Vagina (tissue), 2 donors: ENCODE measurements at places on chromosomes 16 and 17. TPM values are rescaled to one million over a fixed set of nuclear protein-coding genes. Genes with fewer than 3 reads are reported as not detected.

DNA sequence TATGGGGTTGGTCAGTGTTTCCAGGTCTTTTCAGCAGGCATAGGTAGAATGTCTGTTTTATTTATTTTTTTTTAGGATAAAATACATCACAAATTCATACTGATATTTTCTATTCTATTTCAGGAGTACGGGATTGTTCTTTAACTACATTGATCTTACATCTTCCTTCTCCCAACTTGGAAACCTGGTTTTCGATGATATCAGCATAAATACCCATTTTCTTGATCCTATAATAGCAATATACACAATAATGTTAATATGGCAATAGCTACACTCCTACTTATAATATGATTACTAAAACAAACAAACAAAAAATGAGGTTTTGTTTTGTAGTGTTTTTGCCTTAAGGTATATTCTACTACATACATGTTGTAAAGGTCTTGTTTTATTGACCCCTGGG, 962.4 kb upstream of the GOT2 start:
- no peak for DNase-seq

DNA sequence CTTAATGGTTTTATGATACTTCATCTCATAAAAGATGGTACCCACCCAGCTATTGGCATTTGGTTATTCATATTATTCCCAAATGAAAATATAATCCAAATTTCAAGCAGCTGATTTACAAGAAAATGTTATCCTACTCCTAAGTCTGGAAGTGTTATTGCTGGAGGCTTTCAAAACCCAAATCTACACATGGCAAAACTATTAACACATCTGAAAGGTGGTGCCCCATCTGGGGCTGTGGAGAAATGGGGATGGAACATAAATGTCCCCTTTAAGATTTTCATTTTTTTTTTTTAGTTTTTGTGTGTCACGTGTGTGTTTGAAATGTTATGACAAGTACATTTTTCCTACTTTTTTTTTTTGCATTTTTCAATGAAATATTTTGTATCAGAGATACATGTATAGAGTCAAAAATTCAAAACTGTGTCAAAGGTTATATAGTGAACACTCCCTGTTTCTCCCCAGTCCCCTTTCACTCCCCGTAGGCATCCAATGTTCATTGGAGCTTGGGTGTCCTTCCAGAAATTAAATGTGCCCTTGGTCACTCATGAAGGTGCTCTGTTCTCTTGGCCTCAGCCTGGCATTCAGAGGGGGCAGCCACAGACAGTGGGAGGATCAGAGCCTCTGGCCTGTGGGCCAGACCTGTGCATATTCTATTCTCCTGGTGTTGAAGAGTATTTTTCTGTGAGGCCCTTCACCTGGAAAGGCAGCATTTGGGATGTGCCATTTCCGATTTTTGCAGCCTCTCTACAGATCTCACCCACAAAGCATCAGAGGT, 79.1 kb downstream of the CLEC16A start:
- DNase-seq, result no peak

DNA sequence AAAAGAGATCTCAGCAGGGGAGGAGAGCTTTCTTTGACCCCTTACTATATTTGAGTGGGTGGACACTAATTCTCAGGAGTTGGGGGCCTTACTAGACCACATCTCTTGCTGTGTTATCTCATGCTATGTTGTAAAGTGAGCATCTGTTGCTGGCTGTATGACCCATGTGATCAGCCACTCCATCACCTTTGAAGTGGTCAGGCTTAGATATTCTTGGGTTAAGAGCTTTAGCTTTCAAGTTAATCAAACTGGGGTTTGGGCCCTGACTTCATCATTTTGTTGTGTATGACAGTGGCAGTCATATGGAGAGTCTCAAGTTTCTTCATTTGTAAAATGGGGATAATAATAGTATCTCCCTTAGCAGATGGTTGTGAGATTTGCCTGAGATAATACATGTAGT, 201.1 kb downstream of the FTO start:
- no peak for DNase-seq

GRCh38 chr17:57578608-57579225, 166.4 kb downstream of the CCDC182 start:
- DNase-seq, result no peak

GRCh38 chr17:35849469-35850348, 19.0 kb downstream of the HEATR9 start:
- no peak for DNase-seq

GRCh38 chr17:42720996-42721583, 23.8 kb downstream of the EZH1 start:
- DNase-seq, result no peak

GRCh38 chr16:89200124-89200849, at the start of gene SLC22A31:
SLC22A31 (minus strand) TSS chr16:89200537; CDS start chr16:89200501, 36 bp downstream.
- DNase-seq, result no peak

GRCh38 chr17:82583720-82584234, 64.2 kb downstream of the FOXK2 start:
- DNase-seq, result no peak

DNA sequence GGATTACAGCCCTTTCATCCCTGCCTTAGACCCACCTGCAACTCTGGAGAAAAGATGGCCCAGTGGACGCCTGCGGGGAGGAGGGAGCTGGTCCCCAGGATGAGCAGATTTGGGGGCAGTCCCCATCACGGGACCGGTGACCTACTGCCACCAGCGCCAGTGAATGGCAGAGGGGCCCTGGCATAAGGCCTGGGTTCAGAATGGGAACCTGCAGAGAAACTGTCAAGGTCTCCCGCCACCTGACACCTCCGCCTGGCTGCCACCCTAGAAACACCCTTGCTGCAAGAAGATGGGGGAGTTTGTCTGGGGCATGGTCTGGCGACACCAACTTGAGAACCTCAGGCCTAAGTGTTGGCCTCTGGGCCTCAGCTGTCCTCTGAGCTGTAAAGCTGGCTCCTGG, 335.7 kb downstream of the SEC14L1 start:
- DNase-seq, result no peak

DNA sequence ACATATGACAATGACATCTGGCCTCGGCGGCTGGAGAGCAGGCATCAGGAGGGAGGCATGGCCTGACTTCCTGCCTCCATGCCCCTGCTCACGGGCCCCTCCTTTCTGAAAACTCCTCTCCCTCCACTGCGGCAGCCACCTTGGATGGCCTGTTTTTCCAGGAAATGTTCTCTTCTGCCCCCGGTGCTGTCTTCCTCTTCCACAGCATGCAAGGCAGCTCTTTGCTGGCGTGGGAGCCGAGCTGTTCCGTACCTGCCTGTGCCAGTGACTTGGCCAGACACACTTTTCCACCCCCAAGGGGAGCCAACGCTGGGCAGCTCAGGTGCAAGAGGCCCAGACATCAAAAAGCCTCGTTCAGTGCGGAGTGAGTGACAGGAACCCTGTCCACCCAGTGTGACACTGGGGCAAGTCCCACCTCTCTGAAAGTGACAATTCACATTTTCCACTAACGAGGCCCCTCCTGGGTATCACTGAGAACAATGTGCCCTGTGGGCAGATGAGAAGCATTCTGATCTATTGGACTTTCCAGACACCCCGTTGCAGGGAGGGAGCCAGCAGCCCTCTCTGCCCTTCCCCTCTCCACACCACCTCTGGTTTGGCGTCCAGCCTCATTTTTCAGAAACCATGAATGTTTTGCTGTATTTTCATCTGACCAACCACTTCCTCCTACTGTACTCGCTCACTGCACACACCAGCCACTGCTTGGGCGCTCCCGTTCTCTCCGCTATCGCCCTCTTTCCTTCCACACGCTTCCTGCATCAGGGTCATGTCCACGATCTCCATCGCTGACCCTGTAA, 31.2 kb downstream of the NSMCE1 start:
- no peak for DNase-seq

DNA sequence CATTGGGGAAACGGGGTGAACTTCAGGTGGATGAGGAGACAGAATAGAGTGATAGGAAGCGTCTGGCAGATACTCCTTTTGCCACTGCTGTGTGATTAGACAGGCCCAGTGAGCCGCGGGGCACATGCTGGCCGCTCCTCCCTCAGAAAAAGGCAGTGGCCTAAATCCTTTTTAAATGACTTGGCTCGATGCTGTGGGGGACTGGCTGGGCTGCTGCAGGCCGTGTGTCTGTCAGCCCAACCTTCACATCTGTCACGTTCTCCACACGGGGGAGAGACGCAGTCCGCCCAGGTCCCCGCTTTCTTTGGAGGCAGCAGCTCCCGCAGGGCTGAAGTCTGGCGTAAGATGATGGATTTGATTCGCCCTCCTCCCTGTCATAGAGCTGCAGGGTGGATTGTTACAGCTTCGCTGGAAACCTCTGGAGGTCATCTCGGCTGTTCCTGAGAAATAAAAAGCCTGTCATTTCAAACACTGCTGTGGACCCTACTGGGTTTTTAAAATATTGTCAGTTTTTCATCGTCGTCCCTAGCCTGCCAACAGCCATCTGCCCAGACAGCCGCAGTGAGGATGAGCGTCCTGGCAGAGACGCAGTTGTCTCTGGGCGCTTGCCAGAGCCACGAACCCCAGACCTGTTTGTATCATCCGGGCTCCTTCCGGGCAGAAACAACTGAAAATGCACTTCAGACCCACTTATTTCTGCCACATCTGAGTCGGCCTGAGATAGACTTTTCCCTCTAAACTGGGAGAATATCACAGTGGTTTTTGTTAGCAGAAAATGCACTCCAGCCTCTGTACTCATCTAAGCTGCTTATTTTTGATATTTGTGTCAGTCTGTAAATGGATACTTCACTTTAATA, 7.0 kb upstream of the TMEM235 start:
- no peak for DNase-seq

DNA sequence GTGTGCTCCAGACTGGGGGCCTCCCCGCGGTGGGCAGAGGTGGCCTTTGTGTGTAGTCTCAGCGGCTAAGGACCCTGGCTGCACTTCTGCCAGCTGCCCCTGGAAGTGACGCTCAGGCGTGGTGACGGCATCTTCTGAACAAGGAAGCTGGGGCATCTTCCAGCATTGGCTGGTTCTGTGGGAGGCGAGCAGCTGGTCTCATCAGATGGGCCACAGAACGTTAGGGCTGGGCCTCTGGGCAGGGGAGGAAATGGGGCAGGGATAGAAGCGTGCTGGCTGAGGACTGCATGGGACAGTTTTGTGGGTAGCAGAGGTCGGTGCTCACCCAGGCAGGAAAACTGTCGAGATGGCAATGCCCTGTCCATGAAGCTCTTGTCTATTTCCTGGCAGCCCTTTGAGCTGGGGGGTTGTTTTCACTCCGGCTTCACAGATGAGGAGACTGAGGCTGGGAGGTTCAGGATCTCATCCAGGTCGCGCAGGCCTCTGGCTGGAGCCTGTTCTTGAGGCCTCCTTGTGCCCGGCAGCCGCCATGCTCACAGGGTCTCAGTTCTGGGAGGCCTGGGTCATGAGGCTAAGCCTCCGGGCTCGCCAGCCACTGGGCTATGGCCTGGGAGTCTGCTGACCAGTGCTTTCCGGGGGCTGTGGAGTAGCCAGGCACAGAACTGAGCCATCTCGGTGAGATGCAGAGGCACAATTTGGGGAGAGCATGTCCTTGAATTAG, 16.3 kb downstream of the IRF8 start:
- no peak for DNase-seq

DNA sequence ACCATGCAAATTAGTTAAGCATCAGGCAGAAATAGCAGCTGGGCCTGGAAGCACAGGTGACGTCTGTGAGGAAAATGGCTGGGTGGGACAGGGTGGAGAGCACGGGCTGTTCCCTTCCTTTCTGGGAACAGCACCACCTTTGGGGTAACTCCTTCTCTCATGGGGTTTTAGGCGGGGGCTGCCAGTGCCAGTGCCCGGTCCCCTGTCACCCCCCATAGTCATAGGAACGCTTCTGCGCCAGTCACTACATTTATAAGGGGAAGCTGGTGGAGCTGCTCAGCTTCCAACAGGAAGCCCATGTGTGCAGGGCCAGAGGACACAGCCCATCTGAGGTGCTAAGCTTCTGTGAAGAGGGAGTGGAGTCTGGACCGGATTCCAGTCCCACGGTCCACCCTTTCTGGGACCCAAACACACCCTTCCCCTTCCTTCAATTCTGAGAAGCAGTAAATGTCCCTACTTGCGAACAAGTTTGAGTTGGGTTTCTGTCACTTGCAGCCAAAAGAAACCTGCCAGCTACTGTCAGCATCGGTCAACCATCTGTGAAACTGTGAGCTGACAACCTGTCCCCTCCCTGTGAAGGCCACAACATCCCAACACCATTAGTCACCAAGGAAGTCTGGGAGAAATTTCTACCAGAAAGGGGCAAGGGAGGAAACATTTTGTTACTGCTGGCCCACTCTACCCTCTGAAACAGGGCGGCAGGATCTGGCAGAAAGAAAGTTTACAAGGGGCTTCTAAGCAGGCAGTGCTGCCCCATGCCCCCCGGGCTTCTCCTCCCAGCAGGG, 86.0 kb upstream of the AMZ2 start:
- DNase-seq, result no peak

- no peak for DNase-seq
These were observed 15.6 kb upstream of the AURKB start for GRCh38 chr17:8225813-8226535.

GRCh38 chr17:4591529-4591928, 7.2 kb downstream of the SMTNL2 start:
- DNase-seq, result no peak

- DNase-seq, result no peak
These were observed 12.2 kb upstream of the SLX4 start for GRCh38 chr16:3623642-3624041.

DNA sequence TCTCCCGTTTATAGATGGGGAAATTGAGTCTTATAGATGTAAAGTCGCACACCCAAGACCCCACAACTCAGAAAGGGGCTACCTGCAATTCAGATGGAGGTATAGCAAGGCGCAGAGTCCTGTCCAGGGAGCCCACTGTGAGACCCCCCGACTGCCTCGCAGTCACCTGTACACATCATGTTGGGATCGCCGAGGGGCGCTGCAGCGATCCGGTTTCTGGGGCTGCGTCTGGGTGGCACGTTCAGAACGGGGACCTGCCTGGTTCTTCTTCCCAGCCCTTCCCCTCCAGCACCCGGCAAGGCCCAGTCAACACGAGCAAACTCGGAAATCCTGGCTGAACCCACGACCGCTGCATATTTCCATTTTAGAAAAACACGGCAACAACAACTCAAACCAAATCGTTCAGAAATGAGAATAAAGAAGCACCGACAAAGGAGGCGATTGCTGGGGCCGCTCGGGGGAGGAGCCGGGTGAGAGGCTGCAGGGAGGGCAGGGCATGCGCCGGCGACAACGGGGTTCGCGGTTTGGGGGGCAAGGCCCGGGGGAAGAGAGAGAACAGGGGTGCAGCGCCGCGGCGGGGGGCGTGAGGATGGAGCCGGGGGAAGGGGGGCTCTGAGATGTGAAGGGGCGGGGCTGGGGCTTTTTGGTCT, 643 bp downstream of the HSDL1 start:
- no peak for DNase-seq

DNA sequence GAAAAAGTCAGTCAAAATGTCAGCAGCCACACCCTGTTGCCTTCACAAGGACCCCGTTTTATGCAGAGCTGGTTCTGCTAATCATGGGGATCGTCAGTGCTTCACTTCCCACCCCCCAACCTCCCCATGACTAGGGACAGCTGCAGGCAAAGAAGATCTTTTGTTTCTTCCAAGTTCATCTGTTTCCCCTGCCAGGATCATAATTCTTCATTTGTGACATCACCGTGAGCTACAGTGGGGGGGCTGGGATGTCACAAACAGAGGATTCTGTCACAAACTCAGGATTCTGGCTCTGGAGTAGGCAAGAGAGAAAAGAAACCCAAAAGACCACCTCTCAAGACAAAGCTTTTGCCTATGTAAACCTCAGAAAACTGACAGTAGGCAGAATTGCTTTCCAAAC, 24.7 kb downstream of the DNAJC7 start:
- no peak for DNase-seq

Gene SPNS2
- 79.3 TPM for total RNA-seq

Gene TOX3
- 1.2 TPM for total RNA-seq

Gene SLC13A2
- total RNA-seq, result not detected

Gene TMEM100
- total RNA-seq, result 20.6 TPM

Gene SLC38A8
- not detected for total RNA-seq

Gene ARL4D
- 35.6 TPM for total RNA-seq

Gene ZCCHC14
- 74.2 TPM for total RNA-seq

Gene P2RX5
- total RNA-seq, result 1.7 TPM

Gene IFT20
- 42.5 TPM for total RNA-seq

Gene CACNG1
- total RNA-seq, result not detected
